ENCODE measurements at places on chromosomes 16 and 17.

DNA sequence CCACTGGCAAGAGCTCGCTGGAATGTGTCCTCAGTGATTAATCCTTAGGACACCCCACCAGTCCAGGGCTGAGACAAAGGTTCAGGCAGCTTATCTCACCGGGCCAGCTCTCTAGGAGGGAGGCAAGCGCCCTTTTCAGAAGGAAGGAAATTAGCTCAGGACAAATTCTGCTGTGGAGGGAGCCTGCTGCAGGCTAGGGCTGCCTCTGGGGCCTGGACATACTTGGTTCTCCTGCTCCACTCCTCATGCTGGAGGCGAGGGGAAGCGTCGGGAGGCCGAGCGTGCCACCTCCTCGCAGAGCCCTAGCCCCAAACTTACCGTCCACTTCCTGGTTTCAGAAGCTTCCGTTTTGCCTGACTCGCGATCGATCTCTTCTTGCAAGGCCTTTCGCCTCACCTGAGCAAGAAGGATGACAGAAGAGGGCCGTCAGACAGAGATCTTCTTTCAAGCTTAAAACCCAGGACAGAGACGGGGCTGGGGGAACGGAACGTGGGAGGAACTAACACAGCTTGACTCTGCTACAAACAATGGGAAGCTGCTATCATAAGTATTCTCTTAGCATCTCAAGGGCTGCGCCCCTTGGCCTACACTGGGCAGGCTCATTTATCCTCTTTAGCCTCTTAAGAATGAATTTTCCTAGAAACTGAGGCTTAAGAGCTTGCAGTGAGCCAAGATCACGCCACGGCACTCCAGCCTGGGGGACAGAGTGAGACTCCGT, 7.7 kb downstream of the KNOP1 start:
- no peak for DNase-seq

GRCh38 chr16:81647527-81647926, 131.6 kb upstream of the PLCG2 start:
- peak; percentile 89 for DNase-seq

- DNase-seq, result no peak
Measured at GRCh38 chr17:7703584-7704479, 1.2 kb upstream of the EFNB3 start.

DNA sequence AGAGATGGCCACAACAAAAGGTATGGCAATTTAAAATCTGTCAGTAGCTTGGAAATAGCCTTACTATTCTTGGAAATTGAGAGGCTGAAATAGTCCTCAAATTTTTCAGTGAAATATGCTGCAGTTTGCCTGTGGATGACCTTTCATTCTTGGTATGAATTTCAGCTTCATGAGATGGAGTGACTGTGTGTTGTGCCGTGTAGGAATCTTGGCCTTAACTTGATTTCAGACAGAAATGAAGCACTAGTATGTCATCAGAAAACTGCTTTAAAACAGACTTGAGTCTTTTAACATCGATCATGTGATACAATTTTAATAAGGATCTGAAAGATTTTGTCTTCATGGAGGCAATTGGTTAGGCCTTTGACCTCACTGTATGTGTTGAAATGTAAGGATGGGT, 247.2 kb downstream of the CNTNAP4 start:
- no peak for DNase-seq

DNA sequence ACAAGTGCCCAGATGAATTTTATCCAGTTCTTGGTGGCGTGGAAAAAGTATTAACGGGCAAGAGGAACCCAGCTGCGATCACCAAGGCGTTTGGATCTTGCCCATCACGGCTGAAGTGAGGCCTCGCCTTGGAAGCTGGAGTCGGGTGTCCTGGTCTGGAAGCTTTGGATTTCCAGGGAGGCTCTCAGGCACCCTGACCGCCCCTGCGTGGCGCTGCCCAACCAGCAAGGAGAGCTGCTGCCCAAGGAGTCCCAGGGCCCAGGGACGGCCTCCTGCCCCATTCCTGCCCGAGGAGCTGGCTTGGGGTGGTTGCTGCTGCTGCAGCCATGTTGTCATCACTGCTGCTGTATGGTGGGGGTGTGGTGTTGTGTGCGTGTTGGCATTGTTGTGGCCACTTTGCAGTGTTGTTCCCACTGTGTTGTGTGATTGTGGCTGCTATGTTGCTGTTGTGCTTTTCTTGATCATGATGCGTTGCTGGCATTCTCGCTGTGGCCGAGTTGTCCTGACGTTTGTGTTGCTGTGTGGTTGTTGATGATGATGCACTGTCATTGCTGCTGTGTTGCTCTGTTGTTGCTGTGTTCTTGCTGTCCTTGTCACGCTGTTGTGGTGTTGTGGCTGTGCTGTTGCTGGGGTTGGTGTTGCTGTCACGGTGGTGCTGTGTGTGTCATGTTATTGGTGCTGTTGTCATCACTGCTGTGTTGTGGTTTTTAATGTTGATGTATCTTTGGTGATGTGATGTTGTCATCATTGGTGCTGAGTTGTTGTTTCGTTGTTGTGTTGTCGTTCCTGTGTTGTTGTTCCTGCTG, 318.8 kb downstream of the C16orf95 start:
- no peak for DNase-seq

DNA sequence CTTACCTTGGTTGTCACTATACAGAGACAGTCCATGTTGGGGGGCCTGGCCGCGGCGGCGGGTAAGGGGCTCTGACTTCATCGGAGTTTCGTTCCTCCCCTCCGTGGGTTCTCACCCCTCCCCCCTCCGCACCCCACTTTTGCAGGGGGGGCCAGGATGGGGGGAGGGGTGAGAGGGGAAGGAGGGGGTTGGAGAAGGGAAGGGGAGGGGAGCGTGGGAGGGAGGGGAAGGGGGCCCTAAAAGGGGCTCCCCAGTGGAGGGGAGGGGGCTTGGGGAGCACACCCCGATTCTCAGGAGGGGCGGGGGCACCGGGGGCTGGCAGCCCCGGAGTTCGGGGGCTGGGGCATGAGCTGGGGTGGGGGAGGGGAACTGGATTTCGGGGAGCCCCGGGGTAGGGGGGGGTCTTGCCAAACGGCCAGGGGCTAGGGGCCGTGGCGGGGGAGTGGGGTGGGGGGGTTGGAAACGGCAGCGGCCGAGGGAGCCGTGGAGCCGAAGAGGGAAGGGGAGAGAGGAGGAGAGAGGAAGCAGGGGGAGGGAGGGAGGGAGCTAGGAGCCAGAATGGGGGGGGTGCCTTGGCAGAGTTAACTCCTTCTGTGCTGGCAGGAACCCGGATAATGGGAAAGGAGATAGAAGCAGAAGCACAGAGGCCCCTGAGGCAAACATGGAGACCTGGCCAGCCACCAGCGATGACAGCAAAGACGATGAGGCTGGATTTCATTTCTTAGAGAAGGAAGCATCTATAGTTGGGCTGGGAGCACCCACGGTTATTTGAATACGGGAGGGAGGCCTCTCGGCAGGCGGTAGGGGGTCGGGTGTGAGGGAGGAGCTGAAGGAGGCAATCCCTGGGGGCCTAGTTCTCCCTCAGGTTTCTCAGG, 2.3 kb downstream of the DLG4 start:
- DNase-seq, result no peak

DNA sequence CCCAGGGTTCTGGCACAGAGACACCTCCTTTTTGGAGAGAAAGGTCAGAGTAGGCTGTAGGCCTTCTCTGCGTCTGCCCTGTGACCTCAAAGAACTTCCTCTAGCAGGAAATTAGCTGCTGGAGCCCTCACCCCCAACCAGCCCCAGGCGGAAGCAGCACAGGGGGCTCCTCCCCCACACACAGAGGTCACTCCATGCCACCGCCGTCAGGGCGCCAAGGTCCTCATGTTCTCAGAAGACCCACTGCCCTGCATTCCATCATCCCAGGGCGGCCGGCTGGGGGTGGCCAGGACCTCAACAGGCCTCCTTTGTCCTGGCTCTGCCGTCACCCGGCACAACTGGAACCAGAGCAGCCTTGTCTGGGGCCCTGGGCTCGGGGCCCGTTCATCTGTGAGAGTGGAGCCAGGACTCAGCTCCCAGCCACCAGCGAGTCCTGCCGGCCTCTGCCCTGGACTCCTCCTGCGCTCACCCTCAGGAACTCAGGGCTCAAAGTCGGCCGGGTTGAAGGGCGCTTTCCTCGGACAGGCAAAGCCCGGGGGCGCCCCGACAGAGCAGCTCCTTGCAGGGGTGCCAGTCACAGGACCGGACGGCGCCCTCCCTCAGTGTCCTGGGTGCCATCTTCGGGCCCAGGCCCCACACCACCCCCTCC, 1.2 kb downstream of the TMC6 start:
- no peak for DNase-seq

DNA sequence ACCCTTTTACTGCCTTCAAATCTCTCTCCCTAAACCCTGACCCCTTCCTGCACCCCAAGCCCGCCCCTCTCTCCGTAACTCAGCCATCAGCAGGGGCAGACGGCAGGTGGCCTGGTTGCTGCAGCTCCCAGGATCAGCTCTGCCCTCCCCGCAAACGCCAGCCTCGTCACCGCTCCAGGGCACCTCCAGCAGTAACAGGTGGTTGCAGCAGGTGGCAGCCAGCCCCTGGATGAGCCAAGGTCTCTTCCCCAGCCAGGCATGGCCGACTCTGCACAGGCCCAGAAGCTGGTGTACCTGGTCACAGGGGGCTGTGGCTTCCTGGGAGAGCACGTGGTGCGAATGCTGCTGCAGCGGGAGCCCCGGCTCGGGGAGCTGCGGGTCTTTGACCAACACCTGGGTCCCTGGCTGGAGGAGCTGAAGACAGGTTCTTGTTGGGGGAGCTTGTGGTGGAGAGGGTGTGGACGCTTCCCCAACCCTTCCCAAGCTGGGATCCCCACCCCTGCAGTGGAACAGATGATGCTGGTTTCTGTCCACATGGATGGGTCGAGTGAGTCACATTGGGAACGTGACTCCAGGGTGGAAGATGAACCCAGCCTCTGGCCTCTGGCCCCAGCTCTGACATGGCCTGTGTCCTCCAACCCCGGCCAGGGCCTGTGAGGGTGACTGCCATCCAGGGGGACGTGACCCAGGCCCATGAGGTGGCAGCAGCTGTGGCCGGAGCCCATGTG, 558 bp downstream of the HSD3B7 start:
- DNase-seq, result peak; percentile 27

GRCh38 chr17:59695945-59696681, 11.1 kb downstream of the PTRH2 start:
- no peak for DNase-seq

- DNase-seq, result no peak
Measured at GRCh38 chr16:87046235-87046634, 271.0 kb downstream of the C16orf95 start.

DNA sequence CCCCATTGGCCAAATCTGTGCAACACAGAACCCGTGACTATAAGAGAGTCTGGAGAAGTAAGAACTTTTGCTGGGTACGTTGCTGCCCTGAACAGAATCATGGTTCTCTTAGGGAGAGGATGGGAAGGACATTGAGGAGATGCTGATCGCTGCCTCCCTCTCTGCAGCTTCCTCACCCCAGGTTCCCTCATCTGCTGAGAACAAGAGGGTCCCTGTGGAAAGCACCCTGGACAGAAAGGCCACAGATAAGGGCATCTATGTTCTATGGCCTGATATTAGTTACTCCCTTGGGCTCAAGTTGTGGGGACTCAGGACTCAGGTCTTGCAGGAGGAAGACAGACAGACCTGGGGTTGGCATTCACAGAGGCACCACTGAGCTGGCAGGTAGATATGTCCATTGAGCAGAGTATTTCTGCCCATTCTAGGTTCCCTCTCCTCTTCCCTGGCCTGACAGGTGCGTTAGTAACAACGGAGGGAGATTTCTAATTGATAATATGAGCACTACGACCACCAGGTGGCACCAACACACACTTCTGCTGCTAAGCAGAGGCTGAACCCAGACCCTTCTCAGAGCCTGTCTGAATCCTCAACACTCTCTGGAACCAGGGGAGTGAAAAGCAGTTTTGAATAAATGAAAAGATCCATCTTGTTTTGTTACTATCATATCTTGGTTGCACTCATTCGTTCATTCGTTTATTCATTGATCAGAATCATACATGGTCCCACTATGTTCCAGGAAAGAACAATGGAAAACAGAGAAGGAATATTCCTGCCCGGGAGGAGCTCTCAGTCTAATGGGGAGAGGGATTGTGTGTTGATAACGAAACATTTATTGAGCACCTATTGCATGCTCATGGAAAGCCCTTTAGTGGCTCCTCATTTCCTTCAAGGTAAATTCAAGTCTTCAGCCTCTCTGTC, 56.4 kb downstream of the SLC6A2 start:
- peak; percentile 39 for DNase-seq

DNA sequence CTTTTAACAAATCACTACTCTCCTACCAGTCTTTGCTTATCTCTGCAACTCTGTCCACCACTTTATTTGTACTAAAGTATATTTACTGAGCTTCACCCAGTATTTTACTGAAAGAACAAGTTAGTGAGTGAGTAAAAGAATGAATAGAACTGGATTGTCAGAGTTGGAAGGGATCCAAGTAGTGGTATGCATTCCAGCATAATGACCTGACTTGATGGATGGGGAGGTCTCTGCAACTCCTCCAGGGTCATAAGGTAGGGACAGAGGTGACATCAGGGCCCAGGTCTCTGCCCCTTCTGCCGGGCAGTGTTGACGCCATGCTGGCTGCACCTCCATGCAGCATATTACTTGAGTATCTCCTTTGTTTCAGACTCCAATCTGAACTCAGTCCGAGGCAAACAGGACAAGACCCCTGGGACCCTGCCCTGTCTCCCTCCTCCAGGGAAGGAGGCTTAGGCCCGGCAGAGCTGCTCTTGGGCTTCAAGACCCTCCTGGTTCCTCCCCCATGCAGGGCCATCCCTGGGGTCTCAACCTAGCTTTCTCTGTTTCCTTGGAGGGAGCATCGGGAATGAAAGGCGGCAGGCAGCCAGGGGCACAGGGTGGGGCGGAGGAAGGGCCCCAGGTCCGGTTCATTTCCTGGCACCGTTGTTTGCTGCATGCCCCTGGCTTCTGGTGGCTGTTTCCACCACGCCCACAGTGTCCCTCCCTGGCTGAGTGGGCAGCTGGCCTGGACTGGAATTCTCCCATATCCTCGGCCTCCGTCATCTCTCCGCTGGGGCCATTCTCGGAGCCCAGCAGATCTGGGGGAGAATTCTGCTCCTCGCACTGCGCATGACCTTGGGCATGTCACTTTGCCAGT, 12.4 kb upstream of the ITGA3 start:
- no peak for DNase-seq

DNA sequence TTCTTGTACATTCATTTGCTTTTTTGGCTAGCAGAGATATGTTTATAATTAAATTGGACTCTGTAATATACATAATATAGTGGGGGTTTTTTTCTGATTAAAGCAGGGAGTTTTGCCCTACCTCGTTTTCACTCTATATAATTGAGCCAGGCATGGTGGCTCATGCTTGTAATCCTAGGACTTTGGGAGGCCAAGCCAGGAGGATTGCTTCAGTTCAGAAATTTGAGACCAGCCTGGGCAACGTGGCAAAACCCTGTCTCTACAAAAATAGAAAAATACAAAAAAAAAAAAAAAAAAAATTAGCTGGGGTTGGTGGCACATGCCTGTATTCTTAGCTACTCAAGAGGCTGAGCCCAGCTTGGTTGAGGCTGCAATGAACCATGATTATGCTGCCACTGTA, 42.2 kb downstream of the PAFAH1B1 start:
- DNase-seq, result no peak

DNA sequence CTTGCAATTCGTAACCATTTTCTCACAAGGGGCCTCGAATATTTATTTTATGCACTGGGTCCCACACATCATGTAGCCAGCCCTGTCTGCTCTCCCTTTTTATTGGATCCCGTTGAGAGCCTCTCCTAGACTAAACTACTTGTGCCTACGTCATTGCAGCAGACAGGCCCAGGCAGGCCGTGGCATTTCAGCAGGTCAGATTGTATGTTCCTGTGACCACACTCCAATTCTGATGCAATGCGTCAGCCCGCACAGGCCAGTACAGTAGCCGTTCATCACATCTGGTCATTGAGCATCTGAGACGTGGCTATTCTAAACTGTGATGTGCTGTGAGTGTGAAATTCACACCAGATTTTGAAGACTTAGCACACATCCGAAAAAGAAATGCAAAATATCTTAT, 42.2 kb downstream of the ABAT start:
- no peak for DNase-seq
